SK-N-DZ (cell line): ENCODE measurements at places on chromosomes 6 and 20.

- no peak for DNase-seq
Measured at GRCh38 chr6:21265730-21266044, 327.9 kb upstream of the SOX4 start.

DNA sequence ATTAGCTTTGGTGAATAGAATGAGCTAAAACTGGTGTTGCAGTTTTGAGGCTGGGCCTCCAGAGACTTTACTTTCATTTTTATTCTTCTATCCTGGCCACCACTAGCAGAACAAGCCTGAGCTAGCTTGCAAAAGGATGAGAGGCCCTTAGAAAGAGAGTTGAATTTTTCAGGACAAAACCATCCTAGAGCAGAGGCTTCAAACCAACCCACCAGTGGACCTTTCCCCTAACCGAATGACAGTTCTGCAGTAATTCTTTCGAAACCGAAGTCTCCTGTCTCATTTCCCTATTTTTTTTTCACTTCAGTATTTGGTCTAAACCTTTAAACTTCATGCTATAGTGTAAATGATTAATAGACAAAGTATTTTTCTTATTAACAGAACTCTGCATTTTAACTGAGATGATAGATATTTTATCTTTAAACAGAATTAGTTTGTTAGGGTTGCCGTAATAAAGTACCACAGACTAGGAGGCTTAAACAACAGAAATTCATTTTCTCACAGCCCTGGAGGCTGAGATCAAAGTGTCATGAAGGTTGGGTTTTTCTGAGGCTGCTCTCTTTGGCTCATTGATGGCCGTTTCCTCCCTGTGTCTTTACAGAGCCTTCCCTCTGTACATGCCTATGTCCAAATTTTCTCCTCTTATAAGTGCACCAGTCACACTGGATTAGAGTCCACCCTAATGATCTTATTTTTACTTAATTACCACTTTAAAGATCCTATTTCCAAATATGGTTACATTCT is 80.6 kb upstream of the PAK5 start:
- DNase-seq, result no peak

- DNase-seq, result no peak
Measured at GRCh38 chr6:105692613-105693215, 289.8 kb upstream of the PREP start.

DNA sequence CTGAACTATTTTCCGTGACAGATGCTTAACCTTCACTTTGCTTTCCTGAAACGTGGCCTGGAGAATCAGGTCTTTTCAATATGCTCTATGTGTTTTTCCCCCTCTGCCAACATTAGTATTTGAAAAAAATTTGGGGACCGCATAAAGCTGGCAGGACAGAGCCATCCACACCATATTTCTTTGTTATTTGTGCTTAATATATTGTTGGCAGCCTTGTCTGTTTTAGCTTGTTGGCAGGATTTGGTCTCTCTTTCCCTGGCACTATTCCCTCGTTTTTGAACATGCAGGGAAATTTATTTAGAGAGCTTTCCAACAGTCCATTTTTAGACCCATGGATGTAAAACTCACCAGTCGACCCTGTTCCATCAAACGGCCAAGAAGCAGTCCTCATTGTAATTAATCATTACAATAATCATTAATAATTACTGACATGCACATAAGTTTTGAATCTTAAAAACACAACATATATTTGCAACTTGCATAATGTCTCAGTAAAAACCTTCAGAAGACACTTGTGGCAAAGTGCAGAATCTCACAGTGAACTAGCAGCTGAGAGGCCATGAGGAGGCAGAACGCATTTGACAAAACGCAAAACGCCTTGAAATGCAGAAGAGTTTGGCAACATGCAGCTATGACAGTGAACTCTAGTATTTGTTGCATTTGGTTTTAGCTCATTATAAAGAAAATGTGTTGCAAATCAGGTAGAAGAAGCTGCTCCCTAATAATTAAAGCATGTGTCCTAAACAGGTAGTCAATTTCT is 514.2 kb downstream of the C6orf118 start:
- no peak for DNase-seq

DNA sequence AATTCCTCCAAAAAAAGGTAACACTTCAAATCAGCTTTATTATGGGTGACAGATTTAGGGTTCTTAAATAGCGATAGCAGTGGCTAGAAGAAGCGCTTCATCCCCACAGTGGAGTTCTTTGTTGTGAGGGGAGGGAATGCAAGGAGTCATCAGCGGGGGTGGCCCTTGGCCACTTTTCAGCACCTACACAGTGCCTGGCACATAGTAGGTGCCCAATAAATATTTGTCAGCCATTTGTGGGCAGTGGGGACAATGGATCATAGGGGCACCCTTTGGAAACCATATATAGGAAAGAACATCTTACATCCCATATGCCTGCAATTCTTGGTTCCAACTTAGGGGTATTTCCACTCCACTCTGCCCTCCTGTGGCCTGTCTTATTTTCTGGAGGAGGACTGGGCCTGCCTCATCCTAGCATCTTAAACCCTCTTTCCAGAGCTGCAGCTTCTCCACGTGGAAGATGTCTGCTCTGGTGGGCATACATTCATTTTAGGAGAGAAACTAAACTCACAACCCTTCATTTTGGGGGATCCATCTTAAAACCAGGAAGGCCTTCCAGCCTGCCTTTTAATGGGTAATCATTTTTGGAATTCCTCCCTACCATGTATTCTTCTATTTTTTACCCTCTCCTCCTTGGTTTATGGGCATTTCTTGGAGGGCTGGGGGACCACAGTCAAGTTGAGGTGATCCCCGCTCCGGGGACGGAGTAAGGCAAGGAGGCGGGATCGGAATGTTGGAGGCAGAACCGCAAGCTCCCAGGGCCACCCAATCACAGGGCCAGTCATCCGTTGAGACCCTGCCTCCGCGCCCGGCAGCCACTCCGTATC is 2.6 kb upstream of the GPSM3 start:
- peak; percentile 72 for DNase-seq

DNA sequence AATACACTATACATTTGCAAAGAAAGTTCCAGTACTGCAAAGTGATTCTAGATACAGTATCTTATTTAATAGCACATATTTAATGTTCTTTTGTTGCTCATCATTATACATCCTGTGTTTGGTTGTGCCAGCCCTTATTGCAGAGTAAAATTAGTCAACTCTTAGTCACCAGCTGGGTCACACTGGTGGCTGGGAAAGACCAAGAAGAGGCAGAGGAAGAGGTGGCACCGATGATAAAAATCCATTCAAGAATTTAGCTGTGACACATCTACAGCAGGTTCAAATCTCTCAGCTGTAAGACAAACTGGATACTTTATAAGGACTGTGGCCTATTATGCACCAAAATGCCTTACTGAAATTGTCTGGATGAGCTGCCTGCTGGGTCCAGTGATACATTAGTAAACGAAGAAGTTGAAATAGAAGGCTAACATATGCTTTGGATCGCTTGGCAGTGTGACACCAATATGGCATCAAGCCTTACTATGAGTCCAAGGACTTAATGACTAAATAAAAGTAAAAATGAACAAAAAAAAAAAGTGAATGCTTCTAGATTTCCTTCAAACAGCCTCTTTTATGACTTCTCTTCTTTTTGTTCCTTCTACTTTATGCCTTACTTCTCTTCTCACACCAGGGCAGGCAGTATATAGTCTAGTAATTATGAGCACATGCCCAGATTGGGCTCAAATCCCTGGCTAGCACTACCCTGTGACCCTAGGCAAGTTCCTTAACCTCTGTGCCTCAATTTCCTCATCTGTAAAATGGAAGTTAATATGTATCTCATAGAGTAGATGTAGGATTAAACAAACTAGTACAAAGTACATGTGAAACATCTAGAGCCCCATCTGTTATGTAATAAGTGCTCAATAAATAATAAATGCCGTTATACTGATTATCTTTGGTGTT is 29.4 kb upstream of the RNF8 start:
- no peak for DNase-seq

GRCh38 chr6:12051861-12052368 is 39.8 kb downstream of the HIVEP1 start:
- no peak for DNase-seq

DNA sequence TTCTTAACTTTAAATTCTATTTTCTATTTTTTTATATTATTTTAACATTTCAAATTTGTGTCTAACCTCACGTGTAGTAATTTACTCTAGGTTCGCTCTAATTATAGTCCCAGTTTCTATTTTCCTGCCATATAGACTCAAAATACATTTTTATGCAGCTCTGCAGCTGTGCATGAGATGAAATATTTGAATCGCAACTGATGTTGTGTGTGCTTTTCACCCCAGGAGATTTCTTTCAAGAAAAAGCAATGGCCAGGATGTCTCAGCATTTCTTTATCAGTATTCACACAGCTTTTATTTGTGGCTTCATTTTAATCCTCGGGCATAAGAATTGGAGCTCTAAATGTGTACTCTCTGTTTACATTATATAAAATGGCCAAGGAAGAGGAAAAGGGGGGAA is 157.6 kb downstream of the HDGFL1 start:
- DNase-seq, result no peak

GRCh38 chr6:108846101-108846500 is 2.1 kb upstream of the ARMC2 start:
- DNase-seq, result no peak

- DNase-seq, result no peak
Measured at GRCh38 chr20:49393803-49394202, 88.7 kb downstream of the KCNB1 start.

GRCh38 chr6:93749191-93749590 is 329.8 kb upstream of the EPHA7 start:
- DNase-seq, result no peak

- no peak for DNase-seq
Measured at GRCh38 chr6:30687659-30688431, 1.4 kb upstream of the PPP1R18 start.

GRCh38 chr6:10759312-10759839 is 11.8 kb downstream of the TMEM14B start:
- DNase-seq, result peak; percentile 16

DNA sequence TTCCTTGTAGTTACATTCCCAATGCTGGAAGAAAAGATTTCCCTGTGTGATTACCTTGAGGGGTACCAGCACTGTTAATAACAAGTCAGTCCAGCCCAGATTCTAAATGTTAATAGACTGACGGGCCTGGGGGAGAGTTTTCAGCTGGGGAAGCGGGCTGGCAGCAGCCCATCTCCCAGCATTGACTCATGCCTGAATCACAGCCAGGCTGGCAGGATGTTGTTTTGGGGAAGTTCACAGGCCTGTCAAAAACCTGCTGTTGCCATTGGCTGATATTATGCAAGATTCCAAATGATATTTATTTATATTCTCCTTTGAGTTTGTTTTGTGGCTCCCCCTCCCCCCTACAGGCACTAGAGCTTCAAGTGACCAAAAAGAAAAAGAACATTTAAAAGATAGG is 213.9 kb upstream of the CNR1 start:
- DNase-seq, result no peak

DNA sequence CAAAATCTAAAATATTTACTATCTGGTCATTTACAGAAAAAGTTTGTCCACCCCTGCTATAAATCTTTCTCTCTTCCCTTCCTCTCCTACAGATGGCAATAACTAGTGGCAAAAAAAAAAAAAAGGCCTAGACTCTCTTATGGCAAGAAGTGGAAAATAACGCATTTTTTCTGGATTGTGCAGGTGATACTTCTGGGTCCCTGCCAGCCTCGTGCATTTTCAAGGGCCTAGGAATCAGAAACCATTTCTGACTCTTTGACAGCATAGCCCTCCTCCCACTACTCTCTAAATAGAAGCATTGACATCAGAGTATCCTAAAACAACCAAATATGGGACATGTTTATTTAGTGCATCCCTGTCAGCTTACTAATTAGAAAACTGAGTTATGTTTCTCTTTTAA is 251.0 kb downstream of the KHDC1L start:
- DNase-seq, result no peak
